ENCODE measurements at places on chromosomes 16 and 17.

- no peak for DNase-seq
Measured at GRCh38 chr17:14198575-14198974, 38.1 kb downstream of the CDRT15 start.

- DNase-seq = no peak
Measured at GRCh38 chr17:60361889-60362288, 30.0 kb downstream of the USP32 start.

GRCh38 chr16:22888791-22889190 lies 74.8 kb downstream of the HS3ST2 start:
- DNase-seq = peak; percentile 14

DNA sequence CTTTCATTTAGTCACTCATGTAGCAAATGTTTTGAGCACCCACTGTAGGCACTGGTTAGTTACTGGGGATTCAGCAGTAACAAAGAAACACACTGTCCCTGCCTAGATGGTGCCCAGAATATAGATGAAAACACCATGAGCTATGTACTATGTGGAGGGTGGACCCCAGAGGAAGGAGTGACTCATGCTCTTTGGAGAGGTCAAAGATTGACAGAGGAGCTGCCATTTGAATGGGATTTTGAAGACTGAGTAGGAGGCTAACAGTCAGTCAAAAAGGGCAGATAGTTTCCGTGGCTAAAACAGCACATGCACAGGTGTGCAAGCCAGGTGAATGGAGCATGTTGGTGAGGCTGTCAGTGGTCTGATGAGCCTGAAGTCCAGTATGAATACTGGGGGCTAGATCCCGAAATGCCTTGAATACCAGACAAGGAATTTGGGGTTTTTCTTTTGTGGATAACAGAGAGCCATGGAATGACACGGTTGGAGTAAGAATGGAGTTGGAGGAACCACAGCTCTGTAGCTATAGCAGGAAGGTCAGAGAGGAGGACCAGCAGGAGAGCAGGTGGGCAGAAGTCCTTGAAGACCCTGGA lies 6.1 kb downstream of the IL21R start:
- DNase-seq = peak; percentile 57

- DNase-seq = peak; percentile 16
Measured at GRCh38 chr16:75423723-75424104, 9.6 kb downstream of the CFDP1 start.

DNA sequence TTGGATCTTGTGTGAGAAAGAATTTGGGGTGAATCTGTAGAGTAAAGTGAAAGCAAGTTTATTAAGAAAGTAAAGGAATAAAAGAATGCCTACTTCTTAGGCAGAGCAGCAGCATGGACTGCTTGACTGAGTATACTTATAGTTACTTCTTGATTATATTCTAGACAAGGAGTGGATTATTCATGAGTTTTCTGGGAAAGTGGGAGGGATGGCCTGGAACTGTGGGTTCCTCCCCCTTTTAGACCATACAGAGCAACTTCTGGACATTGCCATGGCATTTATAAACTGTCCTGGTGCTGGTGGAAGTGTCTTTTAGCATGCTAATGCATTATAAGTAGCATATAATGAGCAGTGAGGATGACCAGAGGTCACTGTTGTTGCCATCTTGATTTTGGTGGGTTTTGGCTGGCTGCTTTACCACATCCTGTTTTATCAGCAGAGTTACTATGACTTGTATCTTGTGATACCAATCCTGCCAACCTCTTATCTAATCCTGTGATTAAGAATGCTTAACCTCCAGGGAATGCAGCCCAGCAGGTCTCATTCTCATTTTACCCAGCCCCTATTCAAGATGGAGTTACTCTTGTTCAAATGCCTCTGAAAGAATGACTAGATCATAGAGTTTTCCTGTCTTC lies 58.7 kb downstream of the HSD17B2 start:
- DNase-seq = peak; percentile 14

- DNase-seq = no peak
Measured at GRCh38 chr16:86210403-86211193, 299.7 kb upstream of the FOXF1 start.

- no peak for DNase-seq
Measured at GRCh38 chr16:87801679-87802259, 36.0 kb upstream of the KLHDC4 start.

GRCh38 chr16:58732545-58733247 lies 1.4 kb downstream of the GOT2 start:
- peak; percentile 53 for DNase-seq

GRCh38 chr16:27244363-27244755 lies 24.2 kb downstream of the NSMCE1 start:
- DNase-seq = no peak

DNA sequence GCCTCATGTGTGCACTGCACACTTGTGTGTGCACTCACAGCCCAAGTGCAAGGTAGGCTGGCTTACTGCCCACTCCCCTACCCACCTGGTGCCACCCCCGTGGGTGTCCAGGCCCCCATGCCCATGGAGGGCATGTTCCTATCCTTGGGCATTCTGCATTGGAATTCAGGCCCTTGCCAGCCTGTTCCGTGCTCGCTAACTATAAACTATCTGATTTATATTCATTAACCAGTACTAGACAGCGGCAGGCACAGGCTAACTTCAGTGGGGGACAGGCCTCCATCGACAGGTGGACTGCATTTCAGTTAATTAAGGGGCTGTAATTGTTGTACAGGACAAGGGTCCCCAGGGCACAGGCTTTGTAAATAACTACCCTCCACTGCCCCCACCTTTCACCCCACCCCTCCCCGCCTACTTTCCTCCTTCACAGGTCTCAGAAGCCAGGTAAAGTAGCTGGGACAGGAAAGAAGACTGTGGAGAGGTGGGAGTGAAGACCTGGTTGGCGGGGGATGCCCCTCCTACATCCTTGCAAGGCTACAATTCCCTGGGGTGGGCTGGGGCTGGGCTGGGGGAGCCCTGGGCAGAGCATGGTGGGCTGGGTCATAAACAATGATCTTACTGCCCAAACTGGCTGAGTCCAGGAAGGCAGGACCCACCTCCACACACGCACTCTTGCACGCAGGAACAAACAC lies 119.0 kb upstream of the LHX1 start:
- DNase-seq = no peak

- DNase-seq = peak; percentile 69
Measured at GRCh38 chr17:3512505-3513171, 36.8 kb downstream of the ASPA start.

DNA sequence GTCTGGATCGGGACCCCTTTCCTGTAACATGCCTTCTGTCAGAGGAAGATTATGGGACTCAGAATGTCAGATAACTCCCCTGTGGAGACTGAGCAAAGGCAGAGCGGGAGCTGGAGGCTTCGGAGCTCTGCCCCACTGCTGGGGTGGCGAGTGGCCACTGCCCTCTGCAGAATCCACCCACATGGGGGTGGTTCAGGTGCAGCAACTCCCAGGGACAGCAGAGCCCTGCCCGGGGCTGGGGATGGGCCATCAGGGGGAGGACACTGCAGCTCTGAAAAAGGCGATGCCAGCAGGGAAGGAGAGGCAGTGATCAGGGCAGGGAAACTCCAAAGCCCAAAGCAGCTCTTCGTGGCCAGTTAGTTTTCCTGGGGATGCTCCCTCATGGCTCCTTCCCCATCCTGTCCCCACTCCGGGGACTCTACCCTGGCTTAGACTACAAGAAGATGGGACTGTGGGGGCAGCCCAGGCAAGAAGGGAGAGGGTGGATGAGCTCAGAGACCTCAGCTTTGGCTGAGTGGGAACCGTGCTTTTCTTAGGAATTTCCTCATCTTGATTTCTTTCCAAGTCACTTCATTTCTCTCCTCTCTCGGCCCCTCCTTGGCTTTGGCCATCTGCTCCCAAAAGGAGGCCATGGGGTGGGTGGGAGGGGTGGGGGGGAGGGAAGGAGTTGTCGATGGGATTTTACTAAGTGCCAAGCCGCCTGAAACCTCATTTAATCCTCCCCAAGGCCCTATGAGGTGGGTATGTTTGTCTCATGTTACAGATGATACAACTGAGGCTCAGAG lies 4.0 kb downstream of the CA4 start:
- no peak for DNase-seq

DNA sequence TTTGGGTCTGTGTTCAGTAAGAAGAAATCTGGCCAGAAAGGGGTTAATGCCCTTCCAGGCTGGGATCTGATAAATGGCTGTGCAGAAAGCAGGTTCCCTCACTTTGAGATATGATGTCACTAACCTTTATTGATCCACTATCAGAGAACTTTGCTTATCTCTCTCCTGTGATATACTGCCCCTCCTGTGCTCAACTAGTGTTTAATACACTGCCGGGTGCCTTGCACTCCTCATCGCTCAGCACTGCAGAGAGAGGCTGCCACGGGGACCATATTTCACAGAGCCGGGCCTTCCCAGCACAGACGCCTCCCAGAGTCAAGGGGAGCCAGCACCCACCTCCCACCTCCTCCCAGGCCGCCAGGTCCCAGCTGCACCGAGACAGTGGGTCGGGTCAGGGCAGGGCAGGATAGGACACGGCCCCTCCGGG lies 20.2 kb downstream of the ZFHX3 start:
- DNase-seq = no peak

- DNase-seq = no peak
Measured at GRCh38 chr17:9977180-9977575, 72.1 kb upstream of the RCVRN start.

GRCh38 chr17:57881783-57882351 lies 32.0 kb upstream of the MRPS23 start:
- no peak for DNase-seq

DNA sequence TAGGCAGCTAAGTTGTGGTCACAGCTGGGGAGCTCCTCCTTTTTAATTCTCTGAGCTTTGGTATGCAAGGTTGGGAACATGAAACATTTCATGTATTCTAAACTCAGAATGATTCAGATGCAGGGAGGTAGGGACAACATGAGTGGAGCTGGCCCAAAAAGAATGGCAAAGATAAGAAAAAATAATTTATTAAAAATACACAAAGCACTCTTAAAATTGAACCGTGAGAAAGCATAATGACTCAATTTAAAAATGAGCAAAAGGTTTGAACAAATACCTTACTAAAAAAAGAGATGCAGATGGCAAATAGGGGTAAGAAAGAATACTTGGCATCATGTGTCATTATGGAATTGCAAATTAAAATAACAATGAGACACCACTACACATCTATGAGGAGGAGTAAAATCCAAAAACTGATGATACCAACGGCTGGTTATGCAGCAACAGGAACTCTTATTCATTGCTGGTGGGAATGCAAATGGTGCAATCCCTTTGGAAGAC lies 175.6 kb upstream of the IRX3 start:
- DNase-seq = peak; percentile 69

DNA sequence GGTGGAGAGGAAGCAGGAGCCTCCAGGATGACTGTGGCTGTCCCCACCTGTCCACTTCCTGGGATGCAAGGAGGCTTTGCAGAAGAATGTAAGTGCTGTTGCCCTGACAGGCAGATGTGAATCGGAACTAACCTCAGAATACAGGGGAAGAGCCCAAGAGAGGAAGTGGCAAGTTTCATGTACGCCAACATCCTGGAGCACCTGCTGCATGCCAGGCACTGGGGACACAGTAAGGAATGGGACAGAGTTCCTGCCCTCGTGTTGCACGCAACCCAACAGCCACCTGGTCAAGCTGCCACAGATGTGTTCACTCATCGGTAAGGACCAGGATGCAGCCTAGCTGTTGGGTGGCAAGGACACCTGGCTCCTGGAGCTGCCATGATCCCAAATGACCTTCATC lies 98.6 kb upstream of the RPL38 start:
- DNase-seq = no peak

- DNase-seq = peak; percentile 93
Measured at GRCh38 chr17:46044286-46044928, 45.4 kb downstream of the STH start.

- DNase-seq = peak; percentile 95
Measured at GRCh38 chr17:81043725-81044427, 8.9 kb downstream of the BAIAP2 start.

- DNase-seq = no peak
Measured at GRCh38 chr17:57419940-57420550, 163.7 kb downstream of the MSI2 start.

GRCh38 chr16:10521681-10522274 lies 58.6 kb downstream of the EMP2 start:
- peak; percentile 84 for DNase-seq

- no peak for DNase-seq
Measured at GRCh38 chr16:59168461-59169114, 434.5 kb upstream of the GOT2 start.

GRCh38 chr17:30534938-30535921 lies 58.0 kb downstream of the GOSR1 start:
- no peak for DNase-seq

Data from astrocyte of the hippocampus (primary cell).